ENCODE measurements at places on chromosomes 13 and 19. TPM values are rescaled to one million over a fixed set of nuclear protein-coding genes. Genes with fewer than 3 reads are reported as not detected.

DNA sequence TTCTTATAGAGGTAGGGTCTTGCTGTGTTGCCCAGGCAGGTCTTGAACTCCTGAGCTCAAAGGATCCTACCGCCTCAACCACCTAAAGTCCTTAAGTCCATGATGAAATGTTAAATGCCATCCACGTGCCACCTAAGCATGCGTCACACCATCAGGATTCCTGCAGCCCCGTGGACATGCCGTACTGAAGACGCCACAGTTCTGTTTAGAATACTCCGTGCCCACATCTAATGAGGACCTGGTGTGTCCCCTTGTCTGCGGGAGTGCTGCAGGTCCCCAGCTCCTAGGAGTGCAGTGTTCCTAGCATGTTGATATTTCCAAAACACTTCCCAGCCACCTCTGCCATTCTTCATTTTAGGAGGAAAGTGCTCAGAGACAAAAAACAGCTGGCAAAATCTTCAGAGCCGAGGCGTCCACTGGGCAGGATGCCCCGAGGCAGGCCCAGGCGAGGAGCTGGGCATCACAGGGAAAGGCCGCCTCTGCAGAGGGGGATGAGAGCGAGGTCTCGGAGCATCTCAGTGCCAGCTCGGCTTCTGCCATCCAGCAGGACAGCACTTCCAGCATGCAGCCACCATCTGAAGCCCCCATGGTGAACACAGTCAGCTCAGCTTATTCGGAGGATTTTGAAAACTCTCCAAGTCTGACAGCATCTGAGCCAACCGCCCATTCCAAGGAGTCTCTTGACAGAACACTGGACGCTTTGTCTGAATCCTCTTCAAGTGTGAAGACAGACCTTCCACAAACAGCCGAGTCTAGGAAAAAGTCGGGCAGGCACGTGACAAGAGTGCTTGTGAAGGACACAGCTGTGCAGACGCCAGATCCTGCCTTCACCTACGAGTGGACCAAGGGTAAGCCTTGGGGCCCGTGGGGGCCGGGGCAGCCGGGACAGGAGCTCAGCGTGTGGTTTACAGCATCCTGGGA lies 13.2 kb downstream of the C19orf44 start:
- DNase-seq: peak; percentile 71

GRCh38 chr19:18635831-18636182 lies 1.0 kb upstream of the KLHL26 start:
- DNase-seq: no peak

DNA sequence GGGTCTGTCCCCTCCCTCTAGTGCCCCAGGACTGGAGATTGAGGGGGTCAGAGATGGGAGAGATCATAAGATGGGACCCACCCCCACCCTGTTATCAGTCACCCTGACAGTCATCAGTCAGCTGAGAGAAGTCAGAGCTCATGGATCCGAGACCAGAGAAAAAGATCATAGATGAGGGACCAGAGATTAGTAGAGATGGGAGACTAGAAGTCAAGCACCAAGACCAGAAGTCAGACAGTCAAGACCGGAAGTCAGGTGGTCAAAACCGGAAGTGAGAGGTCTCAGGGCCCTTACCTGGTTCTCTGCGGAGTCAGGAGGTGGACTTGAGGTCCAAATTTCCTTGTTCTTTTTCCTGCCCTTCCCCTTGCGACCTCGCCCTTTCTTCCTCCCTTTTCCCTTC lies 7.0 kb downstream of the COL5A3 start:
- no peak for DNase-seq

DNA sequence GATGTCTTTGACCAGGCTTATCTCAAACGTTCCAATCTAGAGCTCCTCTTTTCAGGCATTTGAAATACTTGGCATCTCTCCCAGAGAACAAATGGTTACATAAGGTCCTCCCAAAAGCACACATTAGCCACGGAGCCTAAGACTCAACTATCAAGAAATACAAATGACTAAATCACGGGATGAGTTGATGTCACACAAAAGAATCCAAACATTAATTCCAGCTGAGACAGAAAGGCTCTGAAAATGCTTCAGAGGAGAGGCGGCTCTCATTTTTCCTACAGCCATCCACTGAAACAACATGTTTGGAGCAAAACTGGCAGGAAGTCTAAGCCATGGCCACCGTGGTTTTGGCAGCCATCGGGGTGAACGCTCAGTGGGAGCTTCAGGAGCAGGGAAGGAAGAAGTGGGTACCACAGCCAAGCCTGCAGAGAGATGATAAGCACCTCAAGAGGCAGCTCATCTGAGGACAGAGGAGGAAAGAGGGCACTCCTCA lies 122.5 kb downstream of the STK24 start:
- peak; percentile 92 for DNase-seq

- no peak for DNase-seq
Measured at GRCh38 chr13:39600766-39601165, 2.2 kb downstream of the LHFPL6 start.

DNA sequence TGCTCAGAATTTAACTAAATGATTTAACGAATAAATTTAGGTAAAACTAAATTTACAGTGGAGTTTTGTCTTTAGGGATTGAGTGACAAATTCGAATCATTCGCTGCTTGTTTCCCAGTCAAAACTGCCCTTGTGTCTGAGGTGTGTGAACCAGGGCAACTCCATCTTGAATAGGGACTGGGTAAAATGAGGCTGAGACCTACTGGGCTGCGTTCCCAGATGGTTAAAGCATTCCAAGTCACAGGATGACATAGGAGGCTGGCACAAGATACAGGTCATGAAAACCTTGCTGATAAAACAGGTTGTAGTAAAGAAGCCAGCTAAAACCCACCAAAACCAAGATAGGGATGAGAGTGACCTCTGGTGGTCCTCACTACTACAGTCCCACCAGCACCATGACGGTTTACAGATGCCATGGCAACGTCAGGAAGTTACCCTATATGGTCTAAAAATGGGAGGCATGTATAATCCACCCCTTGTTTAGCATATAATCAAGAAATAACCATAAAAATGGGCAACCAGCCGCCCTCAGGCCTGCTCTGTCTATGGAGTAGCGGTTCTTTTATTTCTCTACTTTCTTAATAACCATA lies 10.2 kb upstream of the ANKRD10 start:
- DNase-seq: no peak

GRCh38 chr19:6292006-6292405 lies 12.2 kb upstream of the MLLT1 start:
- DNase-seq: no peak

DNA sequence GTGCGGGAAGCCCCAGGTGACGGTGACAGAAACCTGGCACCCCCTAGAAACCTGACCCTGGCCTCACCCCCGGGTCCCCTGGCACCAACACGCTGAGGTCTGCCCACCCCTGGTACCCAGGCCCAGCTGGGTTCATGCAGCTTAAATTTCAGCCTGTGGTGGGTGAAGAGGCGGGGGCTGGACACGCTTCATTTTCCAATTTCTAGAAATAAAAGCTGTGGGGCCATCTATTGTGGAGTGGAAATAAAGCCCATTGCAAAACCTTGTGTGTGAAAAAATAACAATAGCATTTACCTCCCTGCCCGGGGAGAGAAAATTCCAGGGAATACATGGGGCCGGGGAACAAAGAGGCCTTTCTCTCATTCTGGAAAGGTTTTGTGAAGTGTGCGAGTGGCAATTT lies 7.5 kb upstream of the FUT5 start:
- no peak for DNase-seq

DNA sequence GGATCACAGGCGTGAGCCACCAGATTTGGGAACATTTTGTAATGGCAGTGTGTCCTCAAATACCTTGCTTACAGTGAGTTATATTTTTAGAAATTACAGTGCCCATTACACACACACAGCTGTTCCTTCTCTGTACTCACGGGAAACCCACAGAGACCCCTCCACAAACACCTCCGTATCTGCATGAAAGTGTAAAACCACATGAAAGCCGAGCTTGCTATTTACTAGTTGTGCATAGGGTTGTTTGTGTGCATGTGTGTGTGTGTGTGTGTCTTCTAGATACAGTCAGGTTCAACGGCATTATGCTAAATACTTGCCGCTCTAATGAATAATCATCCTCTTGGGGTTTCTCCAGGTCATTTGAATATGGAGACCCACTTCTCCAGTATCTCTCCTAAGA lies 22.3 kb upstream of the LILRA2 start:
- no peak for DNase-seq

DNA sequence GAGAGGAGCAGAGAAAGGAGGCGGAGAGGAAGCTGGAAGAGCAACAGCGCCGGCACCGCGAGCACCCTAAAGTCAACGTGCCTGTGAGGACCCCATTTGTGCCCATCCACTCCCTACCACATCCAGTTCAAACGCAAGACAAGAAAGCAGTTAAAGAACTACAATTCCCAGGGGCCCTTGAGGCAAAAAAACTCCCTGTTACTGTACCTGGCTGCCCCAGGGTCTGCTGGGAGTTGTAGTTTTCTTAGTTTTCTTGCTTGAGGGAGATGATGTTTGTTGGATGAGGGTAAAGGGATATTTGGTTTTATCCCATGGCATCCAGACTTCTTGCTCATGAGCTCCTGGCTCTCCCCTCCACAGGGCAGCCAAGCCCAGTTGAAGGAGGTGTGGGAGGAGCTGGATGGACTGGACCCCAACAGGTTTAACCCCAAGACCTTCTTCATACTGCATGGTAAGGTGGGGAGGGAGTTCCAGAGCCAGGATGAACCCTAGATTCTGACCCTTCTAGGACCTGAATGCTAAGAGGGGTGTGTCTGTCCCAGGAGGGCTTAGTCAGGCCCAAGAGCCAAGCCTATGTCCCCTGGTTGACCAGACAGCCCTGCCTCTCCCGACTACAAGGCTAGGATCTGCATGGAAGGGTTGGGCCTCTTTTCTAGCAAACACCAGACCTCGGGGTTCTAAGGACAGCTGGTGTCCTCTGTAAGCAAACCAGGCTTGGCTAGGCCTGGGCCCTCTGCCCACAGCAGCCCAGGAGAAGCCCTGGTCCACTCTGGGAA lies 13.2 kb downstream of the NUCB1 start:
- DNase-seq: no peak

GRCh38 chr13:29746148-29746677 lies 104.2 kb downstream of the UBL3 start:
- DNase-seq: no peak

GRCh38 chr19:54888239-54888638 lies 14.2 kb downstream of the FCAR start:
- no peak for DNase-seq

GRCh38 chr19:14030997-14031718 lies 404 bp upstream of the IL27RA start:
- no peak for DNase-seq

Gene TRAPPC6A
- polyA plus RNA-seq: 19.1 TPM

Gene GPR4
- 1.4 TPM for polyA plus RNA-seq

Gene NXNL1
- not detected for polyA plus RNA-seq

Gene ZNF536
- polyA plus RNA-seq: 1.5 TPM

Gene ZNF497
- polyA plus RNA-seq: 1.8 TPM

Gene PSG5
- polyA plus RNA-seq: 1.2 TPM

All from muscle of back (tissue), 13 donors.